Putamen (tissue), 1 donor: ENCODE measurements at places on chromosomes 6 and 20.

DNA sequence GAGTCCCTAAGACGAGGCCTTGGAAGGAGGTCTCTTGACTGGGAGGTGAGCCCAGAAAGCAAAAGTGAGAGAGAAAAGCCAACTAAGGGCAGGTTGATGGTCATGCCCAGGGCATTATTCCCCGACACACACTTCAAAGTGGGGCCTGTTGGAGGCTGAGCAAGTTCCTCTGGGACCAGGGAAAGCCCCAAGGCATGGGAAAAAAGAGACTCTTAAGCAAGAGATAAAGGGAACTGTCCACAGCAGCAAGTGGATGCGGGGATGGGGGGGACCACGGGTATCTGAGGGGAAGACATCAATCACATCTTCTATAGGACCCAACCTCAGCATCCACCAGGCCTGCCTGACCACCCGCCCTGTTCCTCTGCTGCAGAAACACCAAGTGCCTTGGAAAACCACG lies 119.9 kb upstream of the MAFB start:
- no peak for DNase-seq

- no peak for DNase-seq
These were observed 39.5 kb downstream of the UNC5CL start for GRCh38 chr6:40999569-40999968.

GRCh38 chr6:31597006-31597405 lies 4.2 kb upstream of the NCR3 start:
- DNase-seq = no peak

DNA sequence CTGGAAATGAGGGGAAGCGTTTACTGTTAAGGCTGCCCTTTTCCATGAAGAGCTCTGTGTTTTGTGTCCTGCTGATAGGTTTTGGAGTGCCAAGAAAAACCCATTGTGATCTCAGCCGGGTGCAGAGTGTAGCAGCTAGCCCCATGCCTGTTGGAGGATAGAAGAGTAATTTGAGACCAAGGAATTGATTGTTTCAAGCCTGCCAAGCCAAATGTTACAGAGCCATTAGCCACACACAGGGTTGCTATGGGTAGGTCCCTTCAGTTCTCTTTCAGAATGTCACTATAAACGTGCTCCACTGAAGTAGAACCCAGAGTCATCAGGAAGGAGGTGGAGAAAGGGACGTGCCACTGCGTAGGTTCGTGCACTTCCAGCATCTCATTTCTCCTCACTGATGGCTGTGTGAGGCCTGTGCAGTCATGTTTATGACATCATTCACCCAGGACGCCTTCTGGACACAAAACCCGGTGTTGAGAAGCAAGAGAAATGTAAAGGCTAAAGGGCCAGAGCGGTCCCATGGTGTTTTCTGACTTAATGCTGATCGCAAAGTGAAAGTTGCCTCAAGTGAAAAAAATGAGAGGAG lies 6.6 kb downstream of the GMPR start:
- DNase-seq = no peak

DNA sequence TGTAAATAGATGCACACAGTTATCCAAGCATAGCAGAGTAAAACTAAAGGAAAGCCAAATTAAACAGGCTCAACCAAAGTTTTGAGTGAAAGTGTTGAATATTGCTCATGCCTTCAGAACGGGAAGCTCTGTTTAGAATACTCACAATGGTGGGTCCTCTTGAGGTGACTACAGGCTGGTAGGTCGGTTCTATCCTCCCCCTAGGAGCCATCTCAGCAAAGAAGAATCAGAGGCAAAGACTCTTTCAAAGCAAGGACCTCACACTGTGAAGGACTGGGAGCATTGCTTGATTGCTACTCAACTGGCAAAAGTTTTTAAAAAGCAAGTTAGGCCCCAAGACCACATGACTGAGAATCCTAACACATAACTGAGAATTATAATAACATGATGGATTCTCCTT lies 88.4 kb upstream of the JAG1 start:
- DNase-seq = no peak

GRCh38 chr6:54515013-54515412 lies 206.8 kb downstream of the TINAG start:
- no peak for DNase-seq

DNA sequence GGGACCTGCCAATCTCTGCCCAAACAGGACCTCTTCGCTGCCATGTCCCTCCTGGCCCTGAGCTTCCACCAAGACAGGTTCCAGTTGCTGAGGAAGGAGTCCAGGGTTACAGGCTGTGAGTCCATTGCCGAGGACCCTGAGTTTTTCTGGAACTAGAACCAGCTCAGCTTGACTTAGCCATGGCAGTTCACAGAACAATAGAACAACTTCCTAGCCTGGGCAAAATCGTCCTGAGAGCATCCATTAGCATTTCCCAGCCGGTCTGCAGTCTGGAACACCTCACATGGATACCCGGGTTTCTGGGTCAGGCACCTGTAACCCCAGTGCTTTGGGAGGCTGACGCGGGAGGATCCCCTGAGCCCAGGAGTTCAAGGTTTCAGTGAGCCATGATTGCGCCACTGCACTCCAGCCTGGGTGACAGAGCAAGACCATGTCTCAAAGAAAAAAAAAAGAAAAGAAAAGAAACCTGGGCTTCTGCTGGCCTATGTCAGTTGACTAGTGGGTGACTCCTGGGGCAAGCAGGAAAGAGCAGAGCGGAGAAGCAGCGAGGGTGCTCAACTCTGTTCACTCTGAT lies 90.3 kb downstream of the TCP11 start:
- no peak for DNase-seq

GRCh38 chr20:39850821-39851330 lies 838.2 kb downstream of the MAFB start:
- DNase-seq = no peak

GRCh38 chr6:127263481-127263880 lies 3.2 kb upstream of the RNF146 start:
- no peak for DNase-seq

GRCh38 chr6:3748208-3749066 lies 3.1 kb downstream of the PXDC1 start:
- DNase-seq = peak; percentile 25

DNA sequence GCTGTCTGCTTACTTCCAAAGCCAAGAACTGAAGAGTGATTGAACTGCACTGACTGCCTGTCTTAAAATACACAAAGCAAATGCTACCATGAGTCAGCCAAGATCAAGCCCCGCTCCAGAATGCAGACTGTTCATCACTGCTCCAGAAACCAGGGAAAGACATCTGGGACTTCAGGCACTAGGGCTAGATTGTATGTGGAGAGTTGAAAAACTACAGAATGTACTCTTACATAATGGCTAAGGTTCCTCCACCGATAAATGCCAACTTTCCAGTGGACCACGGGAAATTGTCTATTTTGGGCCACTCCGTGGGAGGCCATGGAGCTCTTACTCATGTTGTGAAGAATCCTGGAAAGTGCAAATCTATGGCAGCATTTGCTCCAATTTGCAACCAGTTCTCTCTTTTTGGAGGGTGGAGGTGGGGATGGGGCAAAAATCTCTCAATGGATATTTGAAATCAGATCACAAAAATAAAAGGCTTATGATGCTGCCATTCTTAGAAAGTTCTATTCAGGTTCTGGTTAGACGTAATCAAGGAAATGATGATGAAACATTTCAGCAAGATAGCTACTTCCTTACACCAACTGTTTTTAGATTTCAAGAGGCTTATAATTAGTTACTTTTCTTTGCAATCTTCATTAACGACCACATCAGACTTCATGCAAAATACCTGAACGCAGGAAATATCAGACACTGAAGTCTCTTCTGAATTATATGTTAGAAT lies 11.8 kb upstream of the CAP2 start:
- DNase-seq = peak; percentile 3

- DNase-seq = no peak
These were observed 85.0 kb downstream of the NFATC2 start for GRCh38 chr20:51457533-51457932.

DNA sequence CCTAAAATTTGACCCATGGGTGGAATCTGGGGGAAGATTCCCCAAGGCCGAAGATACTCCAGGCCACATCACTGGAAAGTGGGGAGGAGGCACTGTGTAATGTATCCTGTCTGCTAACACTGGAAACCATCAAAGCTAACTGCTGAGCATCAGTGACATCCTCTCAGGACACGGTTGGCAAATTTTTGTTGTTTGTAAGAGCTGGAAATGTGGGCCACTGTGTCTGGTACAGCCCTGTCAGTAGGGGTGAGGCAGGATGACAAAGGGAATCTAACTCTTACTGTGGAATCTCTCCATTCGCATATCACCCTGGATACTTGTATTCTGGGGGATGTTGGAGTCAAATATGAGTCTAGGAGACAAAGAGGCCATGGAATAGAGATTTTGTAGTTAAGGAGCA lies 17.0 kb upstream of the CLPSL2 start:
- no peak for DNase-seq

DNA sequence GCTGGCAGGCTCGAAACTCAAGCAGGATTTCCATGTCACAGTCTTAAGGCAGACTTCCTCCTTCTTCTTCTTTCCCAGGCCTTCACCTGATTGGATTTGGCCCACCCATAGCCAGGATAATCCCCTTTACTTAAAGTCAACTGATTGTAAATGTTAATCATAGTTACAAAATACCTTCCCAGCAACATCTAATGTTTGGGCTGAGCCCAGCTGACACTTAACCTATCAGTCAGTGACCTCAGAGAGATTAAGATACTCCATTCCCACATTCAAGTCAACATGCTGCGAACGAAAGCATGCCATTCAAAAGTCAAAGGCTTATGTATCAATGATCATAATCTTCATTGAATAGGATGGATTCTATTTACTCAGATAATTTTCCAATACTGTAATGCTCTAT lies 16.0 kb downstream of the MAP7 start:
- DNase-seq = no peak

GRCh38 chr20:14559612-14560011 lies 222.2 kb upstream of the FLRT3 start:
- no peak for DNase-seq

DNA sequence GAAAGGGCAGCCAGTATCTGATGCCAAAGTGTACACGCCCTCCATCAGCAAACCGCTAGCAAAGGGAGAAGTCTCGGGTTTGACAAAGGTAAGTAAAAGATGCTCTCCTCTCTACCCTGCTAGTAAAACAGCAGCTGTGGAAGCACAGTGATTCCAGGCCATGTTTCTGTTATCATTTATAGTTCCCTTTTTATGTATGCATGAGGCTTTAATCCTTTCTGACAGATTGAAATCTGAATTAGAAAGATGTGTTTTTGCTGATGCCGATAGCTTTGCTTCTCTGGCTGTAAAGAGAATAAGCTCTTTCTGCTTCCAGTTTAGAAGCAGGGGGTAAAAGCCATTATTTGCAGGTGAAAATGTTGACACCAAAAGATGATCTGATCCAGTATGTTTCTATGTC lies 392.4 kb upstream of the SOX4 start:
- DNase-seq = no peak

GRCh38 chr20:56826705-56827665 lies 197.9 kb downstream of the TFAP2C start:
- no peak for DNase-seq

DNA sequence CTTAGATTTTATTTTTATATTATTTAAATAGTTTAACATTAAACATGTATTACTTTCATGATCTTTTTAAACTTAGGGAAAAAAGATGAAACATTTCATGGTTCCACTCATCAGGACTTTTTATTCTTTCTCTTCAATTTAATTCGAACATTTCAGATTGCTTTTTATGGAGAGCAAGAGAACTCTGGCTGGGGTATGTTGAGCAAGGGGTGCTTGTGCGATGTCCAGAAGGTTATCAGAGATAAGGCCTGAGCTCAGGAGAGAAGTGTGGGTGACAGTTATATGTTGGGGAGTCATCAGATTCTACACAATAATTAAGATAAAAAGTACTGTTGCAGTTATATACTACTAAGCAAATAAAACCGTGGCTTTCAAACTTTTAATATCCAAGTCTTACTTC lies 37.5 kb downstream of the FKBP5 start:
- no peak for DNase-seq

- DNase-seq = no peak
These were observed 73.6 kb downstream of the NDUFAF5 start for GRCh38 chr20:13858439-13858838.

DNA sequence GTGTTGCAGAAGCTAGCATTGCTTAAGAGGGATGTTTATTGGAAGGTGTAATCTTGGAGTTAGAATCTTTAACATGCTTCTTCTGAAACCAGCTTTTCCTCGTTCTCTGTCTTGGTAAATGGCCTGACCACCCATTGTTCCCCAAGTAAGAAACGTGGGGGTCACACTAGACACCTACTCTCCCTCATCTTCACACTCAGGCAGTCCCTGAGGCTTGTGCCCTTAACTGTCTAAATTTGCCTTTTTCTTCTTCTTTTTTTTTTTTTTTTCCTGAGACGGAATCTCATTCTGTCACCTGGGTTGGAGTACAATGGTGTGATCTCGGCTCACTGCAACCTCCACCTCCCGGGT lies 16.2 kb upstream of the ARFGEF2 start:
- DNase-seq = no peak

- DNase-seq = no peak
These were observed 61.8 kb downstream of the EPB41L2 start for GRCh38 chr6:131001111-131001736.

DNA sequence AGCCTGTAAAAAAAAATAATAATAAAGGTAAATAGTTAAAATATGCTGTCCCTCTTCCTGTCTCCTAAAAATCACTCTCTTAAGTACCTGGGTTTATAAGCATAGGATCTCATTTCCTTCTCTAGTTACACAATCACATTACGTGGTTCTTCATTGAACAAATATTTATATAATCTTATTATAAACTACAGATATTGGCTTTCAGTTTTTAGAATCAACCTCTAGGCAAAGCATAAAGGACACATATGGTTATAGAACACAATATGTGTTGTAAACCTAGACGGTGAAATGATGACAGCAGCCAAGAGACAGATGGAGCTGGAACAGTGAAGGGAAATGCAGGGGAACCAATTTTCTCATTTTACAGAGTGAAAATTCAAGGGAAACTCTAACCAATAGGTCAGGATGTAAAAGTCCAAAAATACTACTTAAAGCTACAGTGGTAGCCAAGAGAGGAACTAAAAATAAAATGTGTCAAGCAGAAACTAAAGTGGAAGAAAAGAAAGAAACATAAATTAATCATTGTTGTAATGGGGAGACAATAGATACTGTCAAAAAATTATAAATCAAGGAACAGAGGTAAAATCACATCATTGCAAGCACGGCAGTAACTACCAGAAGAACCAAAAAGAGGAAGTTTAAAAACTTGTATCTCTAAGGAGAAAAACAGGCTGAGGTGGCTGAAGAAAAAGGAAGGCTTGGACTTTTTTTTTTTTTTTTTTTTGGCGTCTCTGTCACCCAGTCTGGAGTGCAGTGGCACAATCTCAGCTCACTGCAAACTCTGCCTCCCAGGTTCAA lies 82.8 kb upstream of the CDYL start:
- DNase-seq = no peak

DNA sequence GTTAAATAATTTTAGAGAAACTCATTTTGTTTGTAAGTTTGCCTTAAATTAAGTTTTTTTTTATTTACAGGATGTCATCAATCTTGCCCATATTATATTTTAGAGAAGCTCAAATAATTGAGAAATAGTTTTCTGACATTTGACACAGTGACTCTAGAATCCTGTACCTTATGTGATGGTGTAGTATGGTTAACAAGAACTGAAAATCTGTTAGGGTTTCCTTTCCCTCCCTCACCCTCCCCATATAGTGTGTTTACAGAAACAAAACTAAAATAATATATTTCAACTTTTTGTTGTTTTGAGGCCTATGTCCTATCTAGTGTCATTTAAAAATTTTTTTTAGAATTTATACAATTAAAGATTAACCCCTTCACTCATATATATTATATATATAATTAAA lies 91.8 kb downstream of the SESN1 start:
- no peak for DNase-seq

GRCh38 chr6:73798592-73798991 lies 102.6 kb downstream of the CD109 start:
- DNase-seq = peak; percentile 64
